LHCN-M2 (cell line): ENCODE measurements at places on chromosomes 2 and 18. TPM values are rescaled to one million over a fixed set of nuclear protein-coding genes. Genes with fewer than 3 reads are reported as not detected.

DNA sequence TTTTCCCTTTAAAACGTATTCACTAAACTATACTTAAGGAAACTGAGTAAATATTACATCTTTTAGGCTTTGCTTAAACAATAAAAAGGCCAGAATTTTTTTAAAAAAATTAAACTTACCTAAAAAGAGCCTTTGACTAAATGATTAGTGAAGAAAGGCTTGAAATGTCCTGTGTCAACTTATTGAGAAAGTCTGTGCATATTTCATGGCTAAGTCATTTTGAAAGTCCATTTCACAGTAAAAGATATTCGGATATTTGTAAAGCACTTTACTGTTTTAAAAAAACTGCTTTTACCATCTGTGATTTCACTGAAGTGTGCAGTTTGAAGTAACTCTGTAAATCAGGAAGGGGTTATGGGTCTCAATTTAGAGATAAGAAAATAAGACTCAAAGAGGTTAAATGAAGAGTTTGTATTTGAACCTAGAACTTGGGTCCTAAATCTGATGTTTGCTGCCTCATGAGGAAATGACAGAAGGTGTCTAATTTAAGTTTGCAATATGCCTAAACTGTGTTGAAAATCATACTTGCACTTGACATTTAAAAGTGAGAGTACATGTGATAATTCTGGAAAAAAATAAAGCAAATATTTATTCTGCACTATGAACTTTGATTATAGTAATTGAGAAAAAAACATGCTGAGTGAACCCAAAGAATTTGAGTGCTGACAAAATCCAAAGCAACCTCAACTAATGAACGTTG, 50.5 kb downstream of the RAB27B start:
- no peak for DNase-seq

DNA sequence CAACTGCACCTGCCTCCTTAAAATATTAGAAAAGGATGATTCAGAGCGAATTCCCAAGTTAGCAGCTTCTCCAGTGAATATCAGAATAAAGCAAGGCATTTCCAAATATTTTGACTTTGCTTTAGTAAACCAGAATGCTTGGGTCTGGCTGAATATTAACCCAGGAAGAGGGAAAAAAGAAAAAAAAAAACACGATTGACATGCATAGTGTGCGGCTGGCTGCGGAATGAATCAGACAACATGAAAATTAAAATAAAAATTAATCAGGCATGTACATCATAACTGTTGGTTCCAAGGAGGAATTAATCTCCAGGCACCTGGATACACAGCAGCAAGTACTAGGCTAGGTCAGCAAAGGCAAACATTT, 105.8 kb upstream of the NCKAP5 start:
- no peak for DNase-seq

DNA sequence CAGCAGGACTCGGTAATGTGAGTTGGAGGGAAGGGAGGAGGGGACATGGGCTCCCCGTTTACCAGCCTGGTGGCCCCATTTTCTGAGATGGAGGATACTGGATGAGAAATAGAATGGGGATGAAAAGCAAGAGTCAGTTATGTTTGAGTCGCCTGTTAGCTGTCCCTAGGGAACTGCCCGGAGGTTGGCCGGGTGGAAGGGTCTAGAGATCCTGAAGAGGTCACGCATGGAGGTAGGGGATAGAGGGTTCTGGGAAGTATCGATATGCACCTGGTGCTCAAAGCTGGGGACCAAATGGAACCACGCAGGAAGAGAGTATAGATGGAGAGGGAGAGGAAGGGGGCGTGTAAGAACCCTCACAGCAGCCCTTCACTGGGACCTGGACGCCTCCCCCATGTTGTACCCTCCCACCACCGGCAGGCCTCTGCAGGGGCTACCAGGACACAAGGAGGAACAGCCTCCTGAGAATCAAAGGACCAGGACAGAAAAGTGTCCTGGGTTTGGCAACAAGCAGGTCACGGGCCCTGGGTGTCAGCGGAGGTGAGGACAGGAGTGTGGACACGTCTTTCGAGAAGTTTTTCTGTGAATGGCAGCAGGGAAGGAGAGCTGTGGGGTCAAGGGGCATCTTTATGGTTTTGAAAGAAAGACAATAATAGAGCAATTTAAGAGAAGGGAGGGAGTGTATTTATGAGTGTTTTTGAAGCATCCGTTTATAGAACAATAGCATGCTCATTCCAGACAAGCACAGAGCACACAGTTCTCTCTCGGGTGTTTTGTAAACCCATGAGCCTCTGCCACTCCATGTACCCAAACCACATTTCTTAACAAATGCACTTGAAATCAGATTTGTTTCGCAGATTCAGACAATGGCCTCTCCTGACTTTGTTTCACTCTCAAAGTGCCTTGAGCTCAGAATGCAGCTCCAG, 132.2 kb downstream of the SMAD7 start:
- DNase-seq = no peak

GRCh38 chr2:8438476-8438875, 243.4 kb upstream of the ID2 start:
- no peak for DNase-seq

DNA sequence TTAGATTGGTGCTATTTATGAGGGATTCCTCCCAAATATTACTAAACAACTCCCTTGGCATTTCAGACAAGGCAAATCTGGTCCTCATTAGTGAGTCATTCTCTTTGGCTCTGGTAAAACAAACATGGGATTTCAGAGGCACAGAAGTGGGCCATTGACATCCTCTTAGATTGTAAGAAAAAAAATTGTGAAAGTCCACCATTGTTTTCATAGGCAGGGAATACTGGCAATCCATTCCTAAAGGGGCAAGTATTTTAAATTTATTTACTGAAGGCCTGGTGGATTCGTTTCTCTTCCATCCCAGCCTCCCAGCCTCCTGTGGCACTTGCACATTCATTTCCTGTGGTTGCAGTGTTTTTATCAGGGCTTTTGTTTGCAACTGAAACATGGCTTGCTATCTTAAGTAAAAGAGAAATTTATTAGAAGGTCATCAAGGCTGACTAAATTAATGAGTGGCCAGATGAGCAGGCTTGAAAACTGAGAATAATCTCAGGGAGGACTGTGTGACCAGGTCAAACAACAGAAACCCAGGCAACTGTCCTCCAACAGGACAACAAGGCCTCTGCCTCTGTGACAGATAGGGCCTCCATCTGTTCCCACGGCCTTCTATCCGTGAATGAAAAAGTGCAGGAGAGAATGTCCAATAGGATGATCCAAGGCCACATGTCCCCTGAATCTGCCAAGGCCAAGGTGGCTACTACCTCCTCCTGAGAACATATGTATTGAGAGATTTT, 23.1 kb upstream of the TNFAIP6 start:
- DNase-seq = peak; percentile 78

DNA sequence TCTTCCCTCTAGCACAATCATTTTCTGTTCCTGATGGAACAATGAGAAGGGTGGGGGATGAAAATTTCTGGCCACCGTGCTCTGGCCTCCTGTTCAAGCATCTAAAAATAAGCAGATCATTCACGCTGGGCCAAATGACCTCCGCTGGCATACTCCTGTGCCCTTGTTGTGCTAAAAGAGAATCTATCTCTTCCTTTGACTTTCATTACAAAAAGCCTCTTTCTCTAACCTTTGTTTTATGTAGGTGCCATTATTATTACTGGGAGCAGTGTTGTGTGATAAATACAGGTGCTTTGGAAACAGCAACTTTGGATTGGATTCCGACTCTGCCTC, 44.6 kb upstream of the B3GNT2 start:
- no peak for DNase-seq

DNA sequence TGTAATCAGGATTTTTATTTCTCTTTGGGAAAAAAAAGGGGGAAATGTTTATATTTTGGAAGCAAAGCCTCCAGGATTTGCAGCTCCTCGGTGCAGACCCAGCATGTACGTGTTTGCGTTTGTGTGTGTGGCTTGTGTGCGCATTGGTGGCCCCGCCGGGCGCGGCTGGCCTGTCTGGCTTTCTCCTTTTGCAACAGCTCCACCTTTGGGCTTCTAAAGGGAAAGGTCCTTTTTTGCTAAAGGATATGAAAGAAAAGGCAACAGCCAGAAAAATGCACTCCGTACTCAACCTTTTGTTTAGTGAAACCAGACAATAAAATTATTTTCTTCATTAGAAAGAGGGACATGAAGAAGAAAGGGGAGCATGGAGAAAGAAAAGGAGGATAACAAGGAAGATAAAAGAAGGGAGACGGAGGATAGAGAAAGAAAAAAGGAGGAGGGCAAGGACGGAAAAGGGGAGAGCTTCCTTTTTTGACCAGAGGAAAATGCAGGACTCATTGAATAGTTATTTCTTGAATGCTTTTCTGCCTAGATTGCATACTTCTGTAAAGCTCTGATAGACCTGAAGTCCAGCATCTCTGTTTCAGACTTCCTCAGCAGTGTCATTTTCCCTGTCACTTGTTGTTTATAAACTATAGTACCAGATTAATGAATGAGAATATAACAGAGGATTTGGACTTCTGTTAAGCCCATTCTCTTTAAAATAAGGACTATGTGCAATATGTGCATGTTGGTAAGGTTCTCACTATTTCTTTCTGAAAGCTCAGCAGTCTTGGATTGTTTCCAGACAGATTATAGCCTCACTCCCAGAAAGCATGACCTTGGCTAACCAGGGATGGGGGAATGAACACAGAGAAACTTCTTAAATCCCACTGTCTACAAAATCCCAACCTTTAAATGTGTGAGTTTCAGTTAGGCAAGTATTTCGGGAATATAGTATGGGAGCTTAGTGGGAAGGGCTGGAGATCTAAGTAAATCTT, 563.1 kb upstream of the PIK3C3 start:
- DNase-seq = no peak

The AQP12A gene
- total RNA-seq = not detected in 2 replicates

The SMYD1 gene
- total RNA-seq = 0.45 and 1.6 TPM in 2 replicates

The C2orf80 gene
- not detected in 2 replicates for total RNA-seq
